ENCODE measurements at places on chromosomes 16 and 17.

DNA sequence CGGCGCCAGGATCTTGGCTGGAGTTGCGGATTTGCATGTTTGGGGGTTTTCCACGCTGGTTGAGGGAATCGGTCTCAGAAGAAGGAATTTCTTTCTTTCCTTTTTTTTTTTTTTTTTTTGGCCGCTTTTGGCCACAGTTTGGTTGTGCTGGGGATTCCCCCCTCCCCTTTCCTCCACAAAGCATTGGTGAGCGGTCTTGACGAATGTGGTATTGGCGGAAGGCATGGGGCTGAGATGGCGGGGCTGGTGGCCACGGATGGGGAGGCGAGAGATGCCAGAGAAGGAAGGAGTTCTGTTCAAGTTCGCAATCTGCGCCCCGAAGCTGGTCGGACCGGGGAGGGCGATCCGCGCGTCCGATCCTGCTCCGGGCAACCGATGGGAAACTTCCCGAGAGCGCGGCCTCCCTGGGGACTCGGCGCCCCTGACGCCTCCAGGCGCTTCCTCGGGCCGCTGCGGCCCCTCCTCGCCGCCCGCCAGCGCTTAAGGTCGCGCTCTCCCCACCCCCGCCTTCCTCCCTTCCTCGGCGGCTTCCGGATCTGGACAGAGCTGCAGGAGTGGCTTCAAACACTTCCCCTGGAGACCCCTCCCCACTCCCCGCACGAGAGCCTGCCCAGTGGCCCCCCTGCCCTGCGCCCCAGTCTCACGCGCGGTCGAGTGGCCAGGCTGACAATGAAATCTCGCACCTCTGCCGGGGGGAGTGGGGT lies 43.2 kb downstream of the RAI1 start:
- no peak for DNase-seq

GRCh38 chr17:65856865-65857264 lies 295.4 kb upstream of the AXIN2 start:
- DNase-seq: no peak

DNA sequence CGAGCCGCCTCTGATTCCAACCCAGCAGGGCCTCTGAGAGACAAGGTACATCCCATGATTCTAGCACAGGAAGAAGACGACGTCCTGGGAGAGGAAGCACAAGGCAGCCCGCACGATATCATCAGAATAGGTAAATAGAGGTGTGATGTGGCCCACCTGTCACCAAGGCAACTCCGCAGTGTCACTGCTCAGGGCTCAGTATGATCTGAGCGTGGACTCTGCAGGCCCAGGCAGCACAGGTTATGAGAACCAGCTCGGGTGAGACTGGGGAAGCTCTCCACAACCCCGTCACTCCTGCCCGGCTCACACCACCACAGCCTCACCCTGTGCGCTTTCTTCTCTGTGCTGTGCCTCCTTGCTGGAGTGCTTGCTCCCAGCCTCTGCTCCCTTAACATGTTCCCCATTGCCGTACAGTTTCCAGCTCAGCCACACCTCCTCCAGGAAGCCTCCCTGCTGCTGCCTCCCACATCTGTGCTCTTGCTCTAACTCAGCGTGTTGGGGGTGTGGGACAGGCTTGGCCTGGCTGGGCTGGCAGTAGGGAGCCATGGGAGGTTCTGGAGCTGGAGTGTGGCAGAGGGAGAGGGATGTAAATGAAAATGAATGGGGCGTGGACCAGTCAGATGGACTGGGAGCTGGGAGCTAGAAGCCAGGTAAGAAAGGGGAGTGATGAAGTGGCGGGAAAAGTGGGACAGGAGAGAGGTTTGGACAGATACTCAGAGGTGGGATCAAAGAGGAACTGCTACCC lies 7.7 kb downstream of the METTL22 start:
- DNase-seq: no peak

DNA sequence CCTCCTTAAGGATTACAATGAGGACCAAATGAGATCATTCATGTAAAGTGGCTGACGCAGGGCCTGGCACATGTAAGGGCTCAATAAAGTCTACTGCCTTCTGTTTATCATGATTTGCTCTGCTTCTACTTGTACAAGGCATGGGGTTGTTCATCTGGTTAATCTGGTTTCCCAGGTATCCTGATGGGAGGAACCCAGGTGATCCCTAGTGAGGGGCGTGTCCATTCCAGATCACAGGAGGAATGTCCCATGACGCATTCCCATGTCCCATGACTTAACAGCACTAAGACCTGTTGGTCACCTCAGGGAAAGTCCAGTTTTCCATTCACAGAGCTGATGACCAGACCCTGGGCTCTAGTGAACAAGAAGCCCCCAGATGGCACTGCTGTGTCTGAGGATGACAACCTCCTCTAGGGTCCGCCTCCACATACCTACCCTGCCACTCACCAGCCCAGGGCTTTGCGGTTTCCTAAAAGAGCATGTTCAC lies 11.5 kb upstream of the TPPP3 start:
- no peak for DNase-seq

- DNase-seq: no peak
These were observed 7.3 kb upstream of the RCVRN start for GRCh38 chr17:9912121-9913099.

- peak; percentile 86 for DNase-seq
These were observed 1.7 kb downstream of the IL4R start for GRCh38 chr16:27315333-27316037.

DNA sequence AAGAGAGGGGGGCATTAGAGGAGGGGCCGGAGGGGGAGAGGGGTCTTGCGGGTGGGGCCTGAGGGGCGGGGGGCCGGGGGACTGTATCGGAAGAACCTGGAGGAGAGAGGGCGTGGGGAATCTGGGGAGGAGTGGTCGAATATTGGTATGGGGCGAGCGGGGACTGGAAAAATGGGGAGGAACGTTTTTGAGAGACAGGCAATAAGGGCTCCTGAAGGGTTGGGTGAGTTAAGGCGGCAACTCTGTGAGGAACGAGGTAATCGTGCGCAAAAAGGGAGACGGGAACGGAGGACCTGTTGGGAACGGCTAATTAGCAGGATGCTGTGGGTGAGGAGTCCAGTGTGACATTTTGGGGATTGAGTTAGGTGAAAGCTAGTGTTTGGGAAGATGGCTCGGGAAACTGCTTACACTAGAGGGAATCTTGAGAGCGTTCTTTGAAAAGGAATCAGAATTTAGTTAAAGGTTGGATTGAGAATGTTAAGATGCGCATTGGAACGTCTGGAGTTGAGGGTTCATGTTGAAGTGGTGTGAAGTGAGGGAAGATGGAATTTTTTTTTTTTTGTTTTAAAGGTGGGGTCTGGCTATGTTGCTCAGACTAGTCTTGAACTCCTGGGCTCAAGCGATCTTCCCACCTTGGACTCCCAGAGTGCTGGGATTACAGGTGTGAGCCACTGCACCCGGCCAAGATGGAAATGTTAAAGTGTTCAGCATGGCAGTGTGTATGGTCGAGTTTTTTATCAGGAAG lies 662 bp downstream of the WIPF2 start:
- peak; percentile 80 for DNase-seq

- DNase-seq: no peak
These were observed 10.6 kb downstream of the TNFAIP1 start for GRCh38 chr17:28346199-28346580.

- no peak for DNase-seq
These were observed 841 bp upstream of the RAB5C start for GRCh38 chr17:42155614-42156045.
